HAP-1 (cell line): ENCODE measurements at places on chromosomes 7 and 10.

DNA sequence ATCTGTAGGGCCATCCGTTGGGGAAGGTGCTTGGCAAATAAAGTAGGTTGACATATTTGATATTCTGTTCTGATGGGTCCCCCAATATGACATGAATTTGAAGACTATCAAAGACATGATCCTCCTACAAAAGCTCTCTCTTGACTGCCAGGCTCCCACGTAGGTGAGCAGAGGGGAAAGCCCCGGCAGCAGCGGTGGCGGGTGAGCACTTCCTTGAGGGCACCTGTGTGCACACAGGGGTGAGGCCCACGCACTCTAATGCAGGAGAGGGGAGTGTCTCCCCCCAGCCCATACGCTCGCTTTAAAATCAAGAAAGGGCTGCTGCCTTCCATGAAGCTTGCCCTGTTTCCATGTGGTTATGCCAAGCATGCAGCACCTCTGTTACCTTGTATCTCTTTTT is 100.4 kb downstream of the TAX1BP1 start:
- no peak for DNase-seq

DNA sequence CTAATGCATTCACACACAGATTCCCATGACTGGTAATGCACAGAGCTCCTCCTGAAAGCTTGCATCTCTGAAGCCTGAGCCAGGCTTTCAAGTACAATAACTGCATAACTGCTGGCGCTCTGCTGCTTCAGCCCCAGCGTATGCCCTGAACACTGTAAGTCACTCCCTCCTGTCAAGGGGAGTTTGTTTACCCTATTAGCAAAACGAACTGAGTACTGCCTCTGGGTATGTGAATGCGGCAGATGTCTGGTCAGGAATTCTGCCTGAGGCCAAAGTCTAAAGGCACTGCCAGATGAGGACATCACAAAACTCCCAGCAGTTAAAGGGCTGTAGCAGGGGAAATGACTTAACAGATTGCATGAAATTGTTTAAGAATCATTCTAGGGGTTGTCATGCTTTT is 97.7 kb downstream of the NRCAM start:
- peak; percentile 25 for DNase-seq

DNA sequence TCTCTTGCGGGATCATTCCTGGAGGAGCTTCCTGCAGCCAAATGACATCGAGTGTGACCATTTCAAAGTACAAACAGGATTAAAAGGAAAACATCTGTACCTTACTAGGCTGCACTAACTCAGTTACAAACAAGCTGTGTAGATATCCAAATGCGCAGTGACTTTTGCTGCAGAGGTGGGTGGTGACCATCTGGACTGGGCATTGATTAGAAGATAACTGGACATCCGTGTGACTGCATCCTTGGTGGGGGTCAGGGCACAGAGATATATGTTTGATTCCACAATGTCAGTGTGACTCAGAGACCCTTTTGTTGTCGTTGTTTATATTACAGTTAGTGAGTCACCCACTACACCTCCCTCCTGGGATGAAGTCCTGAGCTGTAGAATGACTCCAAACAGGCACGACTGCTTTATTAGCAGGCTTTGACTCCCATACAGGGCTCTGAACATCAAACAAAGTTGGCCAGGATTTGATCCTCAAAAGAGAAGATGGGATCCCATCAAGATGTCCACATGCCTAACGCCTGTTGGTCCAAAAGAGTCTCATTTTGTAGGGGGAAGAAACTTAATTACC is 56.7 kb upstream of the SDK1 start:
- DNase-seq = no peak

DNA sequence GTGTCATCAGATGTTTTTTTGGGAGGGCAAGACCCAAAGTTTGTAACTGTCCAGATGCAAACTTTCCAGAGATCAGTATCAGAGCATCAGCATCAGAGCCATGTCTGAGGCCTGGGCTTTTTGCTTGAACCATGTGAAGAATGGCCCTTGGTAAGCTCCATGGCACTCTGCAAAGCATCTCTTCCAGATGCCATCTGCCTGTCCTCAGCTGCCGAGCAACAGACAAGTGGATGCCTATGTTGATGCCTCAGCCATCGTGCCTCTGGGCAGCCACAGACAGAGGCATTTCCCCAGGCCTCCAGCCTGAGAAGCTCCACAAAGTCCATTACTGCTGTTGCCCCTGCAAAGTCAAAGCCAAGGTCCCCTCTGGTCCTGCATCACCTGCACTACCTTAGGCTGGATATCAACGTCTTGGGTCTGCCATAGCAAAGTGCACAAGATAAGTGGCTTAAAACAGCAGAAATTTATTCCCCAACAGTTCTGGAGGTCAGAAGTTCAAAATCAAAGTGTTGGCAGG is 670.2 kb upstream of the MKI67 start:
- DNase-seq = no peak

- DNase-seq = no peak
These were observed 151.0 kb upstream of the NEBL start for GRCh38 chr10:21048068-21048467.

- no peak for DNase-seq
These were observed 96.9 kb upstream of the PPP2R2D start for GRCh38 chr10:131803860-131804425.

- no peak for DNase-seq
These were observed 106.6 kb upstream of the CHST15 start for GRCh38 chr10:124200011-124200410.

- DNase-seq = no peak
These were observed 81.7 kb downstream of the CUBN start for GRCh38 chr10:17047908-17048307.

GRCh38 chr7:101911800-101912715 is 94.6 kb downstream of the CUX1 start:
- DNase-seq = no peak

- no peak for DNase-seq
These were observed 99.3 kb upstream of the OIT3 start for GRCh38 chr10:72794260-72794659.

DNA sequence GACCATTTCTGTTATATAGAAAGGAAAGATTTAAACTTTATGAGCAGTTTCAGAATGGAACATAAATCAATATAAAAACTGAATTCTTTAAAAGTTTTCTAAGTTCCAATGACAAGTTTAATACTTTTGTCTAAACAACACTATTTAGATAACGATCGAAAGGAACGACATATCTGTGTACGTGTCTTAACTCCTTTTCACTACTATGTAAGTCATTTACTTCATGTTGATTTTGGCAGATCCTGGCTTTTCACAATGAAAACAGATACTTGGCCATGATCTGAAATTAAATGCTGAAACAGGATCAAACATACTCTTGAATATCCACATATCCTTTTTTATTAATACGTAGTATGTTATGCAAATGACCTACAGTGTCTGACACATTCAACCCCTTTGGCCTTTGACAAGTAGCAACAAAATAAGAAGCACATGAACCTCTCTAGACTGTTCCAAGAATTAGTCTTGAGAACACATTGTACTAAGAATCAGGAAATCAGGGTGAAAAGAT is 41.9 kb downstream of the RNLS start:
- DNase-seq = no peak

DNA sequence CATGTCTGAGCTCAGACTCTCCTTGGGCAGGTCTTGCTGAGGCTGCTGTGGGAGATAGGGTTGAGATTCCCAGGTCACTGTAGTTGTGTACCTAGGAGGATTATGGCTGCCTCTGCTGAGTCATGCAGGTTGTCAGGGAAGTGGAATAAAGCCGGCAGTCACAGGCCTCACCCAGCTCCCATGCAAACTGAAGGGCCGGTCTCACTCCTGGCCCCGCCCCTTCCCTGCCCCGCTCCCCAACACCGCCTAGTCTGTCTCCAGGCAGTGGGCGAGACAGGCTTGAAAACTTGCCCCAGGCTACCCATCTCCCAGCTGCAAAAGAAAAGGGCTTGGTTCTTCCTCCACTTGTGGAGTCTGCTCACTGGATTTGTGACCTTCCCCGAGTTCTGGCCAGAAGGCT is 41.6 kb upstream of the SDHAF3 start:
- no peak for DNase-seq

DNA sequence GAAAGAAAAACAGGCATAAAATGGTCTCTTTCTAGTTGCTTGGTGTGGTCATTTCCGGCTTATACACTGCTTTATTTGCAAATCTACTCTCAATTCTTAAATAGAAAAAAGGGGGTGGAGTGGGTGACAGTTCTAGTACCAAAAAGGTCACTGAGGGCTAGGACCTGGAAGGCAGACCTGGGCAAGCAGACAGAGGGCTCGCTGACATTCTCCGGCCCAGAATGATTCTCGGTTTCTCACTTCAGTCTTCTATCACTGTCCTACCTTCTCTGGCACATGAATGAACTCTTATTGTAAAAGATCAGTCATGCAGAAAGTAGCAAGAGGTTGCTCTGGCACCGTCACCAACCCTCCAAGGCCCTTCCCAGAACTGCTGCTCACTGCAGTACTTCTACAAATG is 54.0 kb downstream of the MALSU1 start:
- no peak for DNase-seq

GRCh38 chr10:116269619-116270018 is 3.4 kb downstream of the GFRA1 start:
- DNase-seq = no peak

- DNase-seq = no peak
These were observed 620.0 kb downstream of the CNTNAP2 start for GRCh38 chr7:146736446-146737190.

GRCh38 chr7:25951414-25952260 is 200.4 kb upstream of the NFE2L3 start:
- no peak for DNase-seq

DNA sequence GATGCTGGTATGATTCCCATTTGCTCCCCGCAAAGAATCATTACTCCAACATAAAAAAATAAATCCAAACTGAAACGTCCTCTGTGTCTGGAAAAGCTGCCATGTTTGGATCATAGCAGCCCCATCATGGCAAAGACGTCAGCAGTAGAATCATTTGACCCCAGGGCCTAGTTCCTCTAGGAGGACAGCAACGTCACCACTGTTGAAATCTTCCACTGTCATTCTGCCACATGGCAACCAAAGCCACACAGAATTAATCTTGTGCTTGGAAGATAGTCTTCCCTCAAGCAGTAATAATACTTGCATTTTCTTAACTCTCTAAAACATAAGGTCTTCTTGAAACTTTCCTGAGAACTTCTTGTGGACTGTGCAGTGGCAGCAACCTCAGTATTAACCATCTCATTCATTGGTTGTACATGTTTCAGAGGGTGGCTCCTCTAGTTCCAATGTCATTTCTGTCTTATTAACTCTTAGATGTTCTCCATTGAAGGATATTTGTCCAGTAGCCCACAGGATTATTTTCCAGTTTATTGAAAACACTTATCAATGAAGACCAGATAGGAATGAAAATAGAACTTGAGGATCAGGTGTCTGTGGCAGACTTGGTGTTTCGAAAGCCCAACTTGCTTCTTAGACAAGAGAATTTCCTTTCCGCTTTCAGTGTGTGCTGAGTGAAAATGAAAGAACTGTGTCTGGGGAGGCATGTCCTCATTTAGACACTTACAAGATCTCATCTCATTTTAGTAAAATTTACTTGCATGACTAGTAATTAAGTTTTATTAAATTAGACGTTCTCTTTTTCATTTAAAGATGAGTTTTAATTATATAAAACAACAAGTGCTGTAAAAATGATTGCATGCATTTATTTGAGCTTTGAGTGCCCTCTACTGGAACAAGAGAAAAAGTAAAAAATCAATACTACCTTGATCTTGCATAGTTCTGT is 28.9 kb upstream of the INHBA start:
- peak; percentile 19 for DNase-seq

DNA sequence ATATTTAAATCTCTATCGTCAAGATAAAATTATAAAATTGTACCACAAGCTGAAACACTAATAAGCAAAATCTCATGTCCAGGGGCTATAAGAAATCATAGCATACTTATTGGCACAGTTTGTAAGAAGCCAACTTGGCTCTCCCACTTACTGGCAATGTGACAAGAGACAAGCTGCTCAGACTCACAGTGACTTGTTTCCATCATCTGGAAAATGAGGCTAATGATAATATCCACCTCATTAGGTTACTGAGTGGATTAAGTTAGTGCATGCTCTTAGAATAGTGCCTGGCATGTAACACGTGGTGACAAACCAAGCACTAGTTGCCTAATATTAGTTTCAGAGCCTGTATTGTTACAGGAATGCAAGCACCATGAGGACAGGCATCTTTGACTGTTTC is 234.4 kb downstream of the GLI3 start:
- DNase-seq = no peak

- DNase-seq = no peak
These were observed 52.8 kb upstream of the FIGNL1 start for GRCh38 chr7:50502947-50503346.

GRCh38 chr10:118595598-118596425 is at the start of gene PRLHR:
TSS of gene PRLHR (minus strand) at chr10:118595648. CDS start at chr10:118595244, 404 bp downstream.
- DNase-seq = peak; percentile 79

DNA sequence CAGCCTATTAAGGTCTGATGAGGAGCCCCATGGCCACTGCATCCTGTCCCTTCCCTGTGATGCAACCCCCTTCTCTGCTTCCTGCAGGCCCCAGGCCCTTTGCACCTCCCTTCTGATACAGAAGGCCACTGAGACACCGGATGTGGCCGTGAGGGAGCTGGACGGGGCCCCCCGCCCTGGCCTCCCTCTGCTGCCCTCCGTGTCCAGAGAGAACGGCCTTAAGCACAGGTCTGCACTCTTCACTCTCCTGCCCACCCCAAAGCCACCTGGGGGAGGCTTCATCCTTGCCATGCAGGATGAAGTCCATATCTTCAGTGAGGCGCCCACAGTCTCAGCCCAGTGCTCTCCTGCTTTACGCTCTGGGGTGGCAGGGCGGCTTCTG is 86.9 kb upstream of the GNA12 start:
- DNase-seq = no peak

DNA sequence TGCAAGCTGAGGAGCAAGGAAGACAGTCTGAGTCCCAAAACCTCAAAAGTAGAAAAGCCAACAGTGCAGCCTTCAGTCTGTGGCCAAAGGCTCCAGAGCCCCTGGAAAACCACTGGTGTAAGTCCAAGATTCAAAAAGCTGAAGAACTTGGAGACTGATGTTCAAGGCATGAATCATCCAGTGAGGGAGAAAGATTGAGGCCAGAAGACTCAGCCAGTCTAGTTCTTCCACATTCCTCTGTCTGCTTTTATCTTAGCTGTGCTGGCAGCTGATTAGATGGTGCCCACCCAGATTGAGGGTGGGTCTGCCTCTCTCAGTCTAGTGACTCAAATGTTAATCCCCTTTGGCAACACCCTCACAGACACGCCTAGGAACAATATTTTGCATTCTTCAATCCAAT is 20.1 kb upstream of the MDFIC start:
- DNase-seq = no peak

DNA sequence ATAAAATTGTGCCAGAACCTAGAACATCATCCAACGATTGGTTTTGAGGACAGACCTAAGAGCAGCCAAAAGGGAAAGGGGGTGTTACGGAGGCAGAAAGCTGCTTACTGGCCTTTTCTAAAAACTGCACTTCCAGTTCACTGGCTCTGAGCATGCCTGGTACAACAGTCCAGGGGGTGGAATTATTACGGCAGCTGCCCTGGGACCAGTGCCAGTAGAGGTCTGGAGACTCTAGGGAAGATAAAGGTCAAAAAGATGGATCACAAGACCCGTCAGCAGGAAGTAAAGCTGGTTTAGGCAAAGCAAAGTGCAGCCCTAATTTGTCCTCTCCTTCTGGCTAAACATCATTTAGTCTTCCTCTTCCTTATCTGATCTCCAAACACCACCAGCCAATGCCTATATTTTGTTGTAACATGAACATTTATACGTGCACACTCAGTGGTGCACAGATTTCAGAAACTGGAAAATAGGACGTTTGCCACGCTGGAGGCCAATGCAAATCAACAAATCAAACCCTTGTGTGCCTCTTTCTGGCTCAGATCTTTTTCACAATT is 216.4 kb upstream of the DPP6 start:
- DNase-seq = no peak
